NCI-H1417 (cell line): ENCODE measurements at places on chromosomes 5 and 9.
A peak's percentile ranks its signal among the peaks of the same experiment; 100 is the strongest.

GRCh38 chr9:109276469-109277440, 44.1 kb downstream of the EPB41L4B start:
- no peak for DNase-seq

DNA sequence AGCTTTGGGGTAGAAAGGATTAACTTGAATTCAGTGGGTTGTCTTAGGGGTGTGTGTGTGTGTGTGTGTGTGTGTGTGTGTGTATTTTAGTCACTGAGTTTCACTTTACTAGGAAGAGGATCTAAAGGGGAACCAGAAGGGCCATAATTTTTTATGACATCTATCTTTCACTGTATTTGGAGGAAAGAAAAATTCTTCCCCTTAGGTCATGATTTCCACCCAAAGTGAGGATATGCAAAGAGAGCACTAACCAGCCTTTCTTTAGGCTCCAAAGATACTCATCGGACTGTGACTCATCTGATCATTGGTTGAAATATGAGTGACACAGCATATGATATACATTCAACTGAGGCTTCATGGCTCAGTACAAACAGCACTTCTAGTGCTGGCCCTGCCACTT, 75.2 kb upstream of the RASGRF2 start:
- DNase-seq = no peak

GRCh38 chr9:119375892-119376291, 6.7 kb upstream of the BRINP1 start:
- no peak for DNase-seq

DNA sequence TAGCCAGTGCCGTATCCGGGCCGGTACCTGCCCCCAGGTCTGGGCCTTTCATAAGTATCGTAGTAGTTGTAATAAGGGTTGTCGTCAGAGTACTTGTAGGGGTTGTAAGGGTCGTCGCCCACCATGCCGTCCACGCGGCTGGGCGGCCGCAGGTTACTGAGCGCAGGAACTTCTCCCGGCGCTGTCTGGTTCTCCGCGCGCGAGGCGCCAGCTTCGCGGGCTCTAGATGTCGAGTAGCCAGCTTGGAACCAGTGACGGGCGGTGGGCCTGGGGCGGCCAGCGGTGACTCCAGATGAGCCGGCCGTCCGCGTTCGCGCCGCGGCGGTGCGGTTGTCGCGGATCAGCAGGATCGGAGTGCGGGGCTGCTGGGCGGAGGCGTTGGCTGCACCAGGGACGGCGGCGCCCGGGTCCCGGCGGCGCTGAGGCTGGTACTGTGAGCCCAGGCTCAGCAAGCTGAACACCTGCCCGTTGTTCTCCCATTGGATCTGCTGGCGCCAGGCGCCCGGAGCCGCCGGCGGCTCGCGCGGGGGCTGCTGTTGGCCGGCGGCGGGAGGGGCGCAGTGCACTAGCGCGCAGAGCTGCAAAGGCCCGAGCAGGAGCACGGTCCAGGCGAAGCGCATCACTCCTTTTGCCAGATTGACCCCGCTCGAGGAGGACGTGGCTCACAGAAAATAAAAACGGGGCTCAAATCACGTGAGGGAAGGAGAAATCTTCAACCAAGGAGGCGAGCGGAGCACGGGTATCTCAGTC, 518 bp downstream of the LOX start:
- DNase-seq = peak; percentile 72

GRCh38 chr5:128093368-128093767, 9.8 kb downstream of the SLC12A2 start:
- DNase-seq = no peak

- peak; percentile 74 for DNase-seq
Measured at GRCh38 chr5:1343931-1344901, 683 bp downstream of the CLPTM1L start.

DNA sequence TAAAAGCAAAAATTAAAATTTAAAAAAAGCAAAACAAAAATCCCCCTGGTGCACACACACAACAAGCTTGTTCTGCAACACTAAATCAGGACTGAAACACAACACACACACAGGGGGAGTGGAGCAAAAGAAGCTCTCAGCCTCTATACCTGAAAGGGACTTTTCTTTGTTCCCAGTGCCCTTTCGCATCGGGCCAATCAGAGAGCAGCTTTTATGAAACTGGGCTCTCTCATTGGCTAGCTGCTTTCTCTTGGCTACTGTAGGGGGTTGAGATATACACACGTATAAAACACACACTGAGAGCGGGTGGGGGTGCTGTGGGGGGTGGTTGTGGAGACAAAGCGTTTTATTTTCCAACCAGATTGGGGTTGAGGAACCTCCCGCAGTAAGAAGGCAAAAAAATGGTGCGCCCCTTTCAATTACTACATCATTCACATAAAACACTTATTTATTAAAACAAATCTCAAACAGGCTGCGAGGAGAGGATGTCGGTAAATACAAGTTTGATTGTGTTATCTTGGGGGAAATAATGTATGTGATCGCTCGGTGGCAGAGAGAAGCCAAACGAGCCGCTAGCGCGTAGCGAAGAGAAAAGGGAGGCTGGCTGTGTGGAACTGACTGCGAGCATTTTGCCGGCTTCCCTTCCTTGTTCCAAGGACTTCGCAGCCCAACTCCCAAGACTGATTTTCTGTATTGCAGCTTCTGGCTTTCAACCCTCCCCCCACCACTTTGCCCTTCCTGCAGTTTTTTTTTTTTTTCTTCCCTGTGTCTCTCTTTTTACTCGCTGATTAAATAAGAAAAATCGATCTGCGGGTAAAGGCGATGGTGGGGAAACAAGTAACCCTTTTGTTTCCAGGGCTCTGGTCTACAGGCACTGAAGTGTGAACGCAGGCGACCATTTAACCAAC, 2.5 kb upstream of the ZNF608 start:
- peak; percentile 83 for DNase-seq

DNA sequence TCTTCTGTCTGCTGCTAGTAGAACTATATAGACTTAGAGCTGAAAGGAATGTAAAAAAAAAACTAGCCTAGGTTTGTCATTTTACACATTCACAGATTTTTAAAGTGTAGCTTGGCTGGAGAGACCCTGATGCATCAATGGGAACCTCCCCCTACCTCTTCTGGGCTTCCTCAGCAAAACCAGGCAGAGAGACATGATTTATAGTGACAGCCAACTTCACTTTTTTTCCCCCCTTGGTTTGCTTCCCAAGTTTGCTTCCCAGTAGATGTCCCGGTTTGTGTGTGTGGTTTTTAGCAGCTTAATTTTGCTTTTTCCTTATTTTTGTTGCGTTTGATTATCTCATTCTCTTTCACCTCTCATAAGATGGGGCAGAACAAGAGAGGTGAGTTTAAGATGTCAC, 1.8 kb downstream of the OTULIN start:
- no peak for DNase-seq

- DNase-seq = peak; percentile 51
Measured at GRCh38 chr9:95505072-95505716, 11.6 kb downstream of the PTCH1 start.

DNA sequence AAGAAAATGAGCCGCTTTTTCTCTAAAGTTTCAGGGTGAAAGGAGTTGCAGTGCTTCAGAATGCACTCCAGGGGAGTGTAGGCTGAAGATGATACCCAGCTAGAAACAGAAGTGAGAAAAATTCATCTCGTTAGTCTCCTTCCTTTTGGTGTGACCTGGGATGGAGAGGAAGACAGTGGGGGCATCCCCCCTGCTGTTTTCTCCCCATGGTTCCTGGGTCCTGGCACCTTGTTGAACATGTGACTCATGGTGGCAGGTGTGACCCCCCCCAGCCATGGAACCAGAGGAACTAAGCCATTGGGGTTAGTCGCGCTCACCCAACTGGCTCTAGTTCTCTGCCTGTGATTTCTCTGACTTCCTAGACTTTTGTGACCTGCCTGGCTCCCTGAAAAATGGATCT, 424.6 kb downstream of the CSNK1G3 start:
- no peak for DNase-seq

GRCh38 chr5:144183254-144183889, 12.7 kb downstream of the KCTD16 start:
- peak; percentile 40 for DNase-seq

DNA sequence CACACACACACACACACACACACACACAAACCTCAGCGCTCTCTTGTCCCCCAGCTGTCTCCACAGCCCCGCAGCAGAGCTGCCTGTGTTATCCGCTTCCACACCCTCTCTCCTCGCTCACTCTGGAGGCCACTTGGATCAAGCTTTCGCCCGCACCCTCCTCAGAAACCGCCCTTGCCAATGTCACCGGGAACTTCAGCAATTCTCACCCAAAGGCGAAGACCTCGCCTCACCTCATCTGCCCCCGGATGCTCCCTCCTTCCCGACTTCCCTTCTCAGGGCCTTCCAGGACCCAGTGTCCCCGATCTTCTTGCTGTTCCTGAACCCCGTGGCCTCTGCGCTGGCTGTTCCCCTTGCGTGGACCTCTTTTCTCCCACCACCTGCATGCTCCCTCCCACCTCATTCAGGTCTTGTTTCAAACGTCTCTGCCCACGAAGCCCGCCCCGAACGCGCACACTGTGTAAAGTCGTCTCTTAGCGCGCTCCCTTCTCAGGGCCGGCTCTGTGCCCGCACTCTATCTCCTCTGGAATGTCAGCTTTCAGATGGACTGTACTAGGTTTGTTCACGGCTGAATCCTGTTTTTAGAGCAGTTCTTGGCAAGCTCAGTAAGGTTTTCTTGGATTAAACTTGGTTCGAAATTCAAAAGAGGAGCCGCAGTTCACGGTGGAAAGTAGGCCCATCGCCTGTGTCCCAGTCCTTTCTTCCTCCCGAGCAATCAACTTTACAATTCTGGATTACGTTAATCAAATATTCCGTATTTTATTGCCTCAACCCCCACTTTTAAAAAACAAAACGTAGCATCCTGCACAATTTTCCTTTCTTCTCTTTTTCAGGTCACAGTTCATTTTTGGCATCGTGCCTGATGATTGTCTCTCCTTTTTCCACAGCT, 1.0 kb upstream of the TRIM7 start:
- no peak for DNase-seq
